Glutamatergic neuron (in vitro differentiated cells): ENCODE measurements at places on chromosomes 5 and 9. TPM values are rescaled to one million over a fixed set of nuclear protein-coding genes. Genes with fewer than 3 reads are reported as not detected.

- no peak for DNase-seq
- peaks cover 2% of the 10 kb centered on the region for H3K27me3 ChIP-seq
- H3K4me1 ChIP-seq = peaks cover 4% of the 10 kb centered on the region
- no peak overlapping the region for H3K27ac ChIP-seq
These were observed 4.1 kb downstream of the TMEM38B start for GRCh38 chr9:105698348-105698870.

- DNase-seq = peak; percentile 52
- H3K27me3 ChIP-seq = peaks cover 7% of the 10 kb centered on the region
- peak overlapping the region; percentile 34 for H3K4me3 ChIP-seq
- H3K36me3 ChIP-seq = no peaks in the 10 kb centered on the region
- peak overlapping the region; percentile 59 for H3K27ac ChIP-seq
These were observed 36.8 kb downstream of the C9orf50 start for GRCh38 chr9:129584136-129584535.

GRCh38 chr5:32578363-32578762 is 7.0 kb upstream of the SUB1 start:
- no peaks in the 10 kb centered on the region for H3K4me1 ChIP-seq
- no peak overlapping the region for H3K4me3 ChIP-seq
- peaks cover 1% of the 10 kb centered on the region for H3K27me3 ChIP-seq
- H3K36me3 ChIP-seq = no peaks in the 10 kb centered on the region

GRCh38 chr5:60386436-60387050 is 313.4 kb downstream of the DEPDC1B start:
- H3K4me3 ChIP-seq = no peak overlapping the region
- H3K27me3 ChIP-seq = no peaks in the 10 kb centered on the region
- DNase-seq = no peak
- no peaks in the 10 kb centered on the region for H3K36me3 ChIP-seq
- no peaks in the 10 kb centered on the region for H3K4me1 ChIP-seq

- DNase-seq = no peak
- no peak overlapping the region for H3K27ac ChIP-seq
- no peak overlapping the region for H3K4me3 ChIP-seq
These were observed 177.4 kb downstream of the NTRK2 start for GRCh38 chr9:84846906-84847305.

DNA sequence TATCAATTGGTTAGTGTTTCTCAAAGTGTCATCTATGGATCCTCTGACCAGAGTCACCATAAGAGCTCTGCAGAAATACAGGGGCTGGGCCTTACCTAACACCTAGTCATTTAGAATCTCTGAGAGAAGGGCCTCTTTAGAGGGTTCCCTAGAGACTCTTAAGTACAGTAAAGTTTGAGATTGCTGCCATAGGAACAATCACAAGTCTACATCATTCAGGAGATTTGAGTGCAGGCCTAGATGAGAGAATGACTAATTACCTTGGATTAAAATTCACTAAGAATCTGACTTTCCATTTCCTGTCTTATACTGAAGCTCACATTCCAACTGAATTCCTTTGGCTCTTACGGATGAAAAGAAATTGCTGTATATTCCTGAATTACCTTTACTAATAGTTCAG is 182.1 kb upstream of the PTGER4 start:
- no peak overlapping the region for H3K4me3 ChIP-seq
- no peaks in the 10 kb centered on the region for H3K36me3 ChIP-seq
- H3K4me1 ChIP-seq = no peaks in the 10 kb centered on the region
- no peaks in the 10 kb centered on the region for H3K27me3 ChIP-seq

GRCh38 chr5:174518512-174518911 is 205.9 kb upstream of the MSX2 start:
- H3K4me3 ChIP-seq = no peak overlapping the region
- H3K27me3 ChIP-seq = peaks cover 2% of the 10 kb centered on the region

- H3K27me3 ChIP-seq = peaks cover 8% of the 10 kb centered on the region
- peaks cover 32% of the 10 kb centered on the region for H3K4me1 ChIP-seq
- no peak overlapping the region for H3K27ac ChIP-seq
- H3K36me3 ChIP-seq = no peaks in the 10 kb centered on the region
- no peak overlapping the region for H3K4me3 ChIP-seq
These were observed 35.2 kb downstream of the KCNMB1 start for GRCh38 chr5:170353961-170354360.

GRCh38 chr5:8826508-8826907 is 719.4 kb downstream of the SEMA5A start:
- H3K27me3 ChIP-seq = peaks cover 3% of the 10 kb centered on the region
- H3K4me3 ChIP-seq = no peak overlapping the region
- no peaks in the 10 kb centered on the region for H3K4me1 ChIP-seq

DNA sequence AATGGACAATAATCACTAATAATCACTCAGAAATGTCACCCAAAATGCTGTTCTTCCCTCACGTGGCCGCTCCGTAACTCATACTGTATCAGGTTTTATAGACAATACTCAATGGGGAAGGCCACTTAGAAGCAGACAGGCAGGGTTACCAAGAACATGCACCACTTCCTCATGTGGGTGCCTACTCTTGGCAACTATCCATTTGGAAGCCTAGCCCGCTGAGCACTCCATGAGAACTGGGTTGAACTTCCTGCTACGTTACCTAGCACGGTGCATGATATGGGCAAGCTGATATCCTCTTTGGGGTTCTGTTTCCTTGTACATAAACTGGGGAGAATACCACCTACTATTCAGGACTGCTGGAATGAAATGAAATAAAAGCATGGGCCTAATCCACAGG is 14.3 kb downstream of the DAP start:
- peaks cover 2% of the 10 kb centered on the region for H3K27me3 ChIP-seq
- no peak overlapping the region for H3K4me3 ChIP-seq
- H3K4me1 ChIP-seq = peaks cover 8% of the 10 kb centered on the region
- H3K36me3 ChIP-seq = peaks cover 3% of the 10 kb centered on the region

GRCh38 chr9:72441848-72442607 is 77.0 kb upstream of the ZFAND5 start:
- no peaks in the 10 kb centered on the region for H3K36me3 ChIP-seq
- no peak overlapping the region for H3K4me3 ChIP-seq
- peaks cover 2% of the 10 kb centered on the region for H3K27me3 ChIP-seq
- no peaks in the 10 kb centered on the region for H3K4me1 ChIP-seq
- no peak for DNase-seq

- H3K4me3 ChIP-seq = no peak overlapping the region
These were observed 4.9 kb downstream of the AK1 start for GRCh38 chr9:127872369-127873222.

GRCh38 chr9:846852-847251 is 5.4 kb downstream of the DMRT1 start:
- no peak for DNase-seq
- peaks cover 5% of the 10 kb centered on the region for H3K36me3 ChIP-seq
- H3K27ac ChIP-seq = no peak overlapping the region
- H3K27me3 ChIP-seq = peaks cover 12% of the 10 kb centered on the region

- DNase-seq = no peak
- H3K36me3 ChIP-seq = peaks cover 5% of the 10 kb centered on the region
- no peak overlapping the region for H3K4me3 ChIP-seq
- peaks cover 2% of the 10 kb centered on the region for H3K27me3 ChIP-seq
These were observed 127.8 kb upstream of the NR4A3 start for GRCh38 chr9:99693888-99694287.

- no peaks in the 10 kb centered on the region for H3K36me3 ChIP-seq
- H3K4me1 ChIP-seq = no peaks in the 10 kb centered on the region
- no peak for DNase-seq
- no peak overlapping the region for H3K4me3 ChIP-seq
These were observed 44.9 kb upstream of the CDH18 start for GRCh38 chr5:20032896-20033295.

DNA sequence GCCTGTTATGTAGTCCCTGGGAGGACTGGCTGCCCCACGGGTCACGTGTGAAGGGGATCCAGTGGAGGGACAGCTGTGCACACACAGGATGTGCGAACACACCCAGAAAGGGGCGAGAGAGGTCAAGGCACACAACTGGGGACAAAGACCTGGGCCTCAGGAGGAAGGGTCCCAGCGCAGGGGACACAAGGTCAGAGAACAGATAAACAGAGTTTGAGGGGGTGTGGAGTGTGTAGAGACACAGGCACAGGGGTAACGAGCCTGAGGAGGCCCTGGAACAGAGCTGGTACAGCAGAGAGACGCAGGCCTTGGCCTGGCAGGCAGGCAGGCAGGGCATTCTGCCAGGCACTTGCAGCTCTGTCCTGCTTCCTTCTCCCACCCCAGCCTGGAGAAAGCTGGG is 14.8 kb upstream of the PSMD5 start:
- peaks cover 11% of the 10 kb centered on the region for H3K27me3 ChIP-seq
- no peak for DNase-seq
- H3K36me3 ChIP-seq = no peaks in the 10 kb centered on the region

GRCh38 chr5:15914638-15915037 is 265.0 kb downstream of the MARCHF11 start:
- H3K36me3 ChIP-seq = no peaks in the 10 kb centered on the region
- no peak overlapping the region for H3K4me3 ChIP-seq

DNA sequence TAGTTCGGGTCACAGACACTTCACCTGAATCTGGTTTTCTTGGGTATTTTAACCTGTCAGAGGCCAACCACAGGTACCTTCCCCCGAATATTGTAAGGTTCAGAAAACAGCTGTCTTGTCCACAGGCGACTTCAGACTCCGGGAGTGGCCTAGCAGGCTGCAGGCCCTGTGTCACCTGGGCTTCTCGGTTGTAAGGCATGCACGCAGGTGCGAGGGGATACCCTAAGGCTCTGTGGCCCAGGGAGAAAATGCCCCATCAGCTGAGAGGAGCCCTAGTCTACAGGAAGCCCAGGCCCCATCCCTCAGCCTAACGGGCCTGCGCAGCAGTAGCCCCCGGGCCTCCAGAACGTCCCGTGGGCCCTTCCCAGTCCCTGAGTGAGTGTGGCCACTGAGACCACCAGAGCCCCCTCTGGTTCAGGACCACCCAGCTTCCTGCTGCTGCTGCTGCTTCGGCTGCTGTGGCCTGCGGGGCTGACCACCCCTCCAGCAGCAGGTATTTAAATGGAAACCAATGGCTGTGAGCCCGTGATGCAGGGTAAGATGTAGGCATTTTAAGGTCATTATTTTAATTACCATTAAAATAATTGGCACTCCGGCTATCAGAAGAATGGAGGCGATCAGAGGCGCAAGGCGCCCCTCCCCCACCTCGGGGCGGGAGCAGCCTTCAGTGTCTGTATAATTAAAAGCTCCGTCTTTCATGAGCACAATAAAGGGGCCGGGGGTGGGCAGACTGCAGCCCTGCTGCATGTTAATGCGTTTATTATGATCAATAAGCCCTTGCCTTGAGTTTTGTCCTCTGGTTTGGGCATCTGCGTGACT is 65.4 kb downstream of the PSMB7 start:
- H3K27ac ChIP-seq = peak overlapping the region; percentile 75
- H3K4me1 ChIP-seq = peaks cover 37% of the 10 kb centered on the region

DNA sequence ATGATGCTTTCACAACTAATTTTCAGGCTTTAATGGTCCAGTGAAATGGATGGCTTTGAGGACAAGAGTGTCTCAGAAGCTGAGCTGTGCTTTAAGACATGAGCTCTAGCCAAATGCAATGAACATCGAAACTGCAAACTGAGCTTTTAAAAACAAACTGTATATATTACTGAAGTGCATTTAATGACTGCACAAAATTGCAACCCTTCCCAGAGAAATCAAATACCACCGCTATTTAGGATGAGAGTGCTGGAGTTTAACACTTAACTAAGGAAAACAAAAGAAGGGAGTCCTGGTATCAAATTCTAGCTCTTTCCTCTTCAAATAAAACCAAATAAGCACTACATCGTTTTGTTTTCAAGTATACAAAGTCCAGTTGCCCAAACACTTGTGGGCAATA is 163.9 kb downstream of the SLF1 start:
- H3K4me1 ChIP-seq = no peaks in the 10 kb centered on the region
- H3K4me3 ChIP-seq = no peak overlapping the region

DNA sequence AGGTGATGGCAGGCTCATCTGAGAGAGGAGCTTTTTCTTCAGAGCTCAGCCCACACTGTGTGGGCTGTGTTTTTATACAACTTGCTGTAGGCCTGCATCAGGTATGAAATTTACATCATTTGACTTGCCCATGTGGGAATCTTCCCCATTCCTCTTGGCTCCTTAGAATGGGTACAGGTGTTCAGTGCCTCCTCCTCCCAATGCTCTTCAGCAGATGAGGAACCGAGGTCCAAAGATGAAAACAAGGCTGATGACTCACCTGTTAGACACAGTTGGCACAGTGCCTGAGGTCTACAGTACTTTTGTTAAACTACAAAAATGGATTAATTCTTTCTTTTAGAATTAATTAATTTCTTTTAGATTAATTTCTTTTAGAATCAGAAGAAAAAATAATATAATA is 20.8 kb downstream of the PAPPA start:
- no peaks in the 10 kb centered on the region for H3K4me1 ChIP-seq
- H3K27ac ChIP-seq = no peak overlapping the region
- peaks cover 2% of the 10 kb centered on the region for H3K27me3 ChIP-seq
- no peak for DNase-seq

- no peak for DNase-seq
- no peak overlapping the region for H3K27ac ChIP-seq
- H3K4me1 ChIP-seq = no peaks in the 10 kb centered on the region
- no peaks in the 10 kb centered on the region for H3K36me3 ChIP-seq
- no peaks in the 10 kb centered on the region for H3K27me3 ChIP-seq
These were observed 41.3 kb upstream of the SMU1 start for GRCh38 chr9:33117796-33118195.

GRCh38 chr5:111227801-111228200 is 3.6 kb downstream of the CAMK4 start:
- H3K27me3 ChIP-seq = peaks cover 15% of the 10 kb centered on the region
- H3K27ac ChIP-seq = no peak overlapping the region
- no peaks in the 10 kb centered on the region for H3K36me3 ChIP-seq
- no peak overlapping the region for H3K4me3 ChIP-seq
- DNase-seq = no peak

- peak; percentile 16 for DNase-seq
- H3K4me3 ChIP-seq = peak overlapping the region; percentile 57
- H3K27me3 ChIP-seq = peaks cover 16% of the 10 kb centered on the region
- H3K27ac ChIP-seq = peak overlapping the region; percentile 78
- H3K36me3 ChIP-seq = no peaks in the 10 kb centered on the region
These were observed 22.7 kb downstream of the WNK2 start for GRCh38 chr9:93206576-93207155.

- DNase-seq = no peak
- no peak overlapping the region for H3K4me3 ChIP-seq
- no peak overlapping the region for H3K27ac ChIP-seq
- H3K36me3 ChIP-seq = no peaks in the 10 kb centered on the region
- H3K27me3 ChIP-seq = no peaks in the 10 kb centered on the region
- H3K4me1 ChIP-seq = peaks cover 3% of the 10 kb centered on the region
These were observed 122.6 kb downstream of the FBXL17 start for GRCh38 chr5:108259306-108259705.

- no peak overlapping the region for H3K4me3 ChIP-seq
- no peak overlapping the region for H3K27ac ChIP-seq
- no peaks in the 10 kb centered on the region for H3K36me3 ChIP-seq
- peaks cover 6% of the 10 kb centered on the region for H3K4me1 ChIP-seq
These were observed 8.1 kb downstream of the ARRDC3 start for GRCh38 chr5:91374893-91375520.

- no peak for DNase-seq
- peaks cover 3% of the 10 kb centered on the region for H3K36me3 ChIP-seq
- H3K27me3 ChIP-seq = peaks cover 7% of the 10 kb centered on the region
- H3K27ac ChIP-seq = no peak overlapping the region
- no peak overlapping the region for H3K4me3 ChIP-seq
These were observed 24.2 kb downstream of the CLPTM1L start for GRCh38 chr5:1320436-1321344.

Gene BTNL9
- total RNA-seq = 37.9 TPM

Gene PCDHGA4
- 8.2 TPM for total RNA-seq

Gene CYSRT1
- 2.1 TPM for total RNA-seq

Gene SLC36A2
- total RNA-seq = not detected

Gene SLC1A3
- 1.6 TPM for total RNA-seq

Gene SUSD1
- 19.9 TPM for total RNA-seq

Gene PIP5K1B
- total RNA-seq = 0.27 TPM

Gene FBP2
- total RNA-seq = not detected

Gene PCDHGA12
- total RNA-seq = 6.1 TPM

Gene CDO1
- 136 TPM for total RNA-seq

Gene TAF11L7
- total RNA-seq = 0.83 TPM

Gene ERBIN
- total RNA-seq = 67.7 TPM

Gene SLC6A19
- not detected for total RNA-seq

Gene UBTD2
- 68.1 TPM for total RNA-seq

Gene ISL1
- 152 TPM for total RNA-seq

Gene PNPLA7
- 6.7 TPM for total RNA-seq

Gene PCSK1
- total RNA-seq = 11.6 TPM
